Gastrocnemius medialis (tissue), 4 donors: ENCODE measurements at places on chromosomes 6 and 20.

GRCh38 chr20:16292226-16292880, 280.9 kb downstream of the KIF16B start:
- H3K4me1 ChIP-seq: no peaks in the 10 kb centered on the region
- no peak overlapping the region for H3K4me3 ChIP-seq
- no peaks in the 10 kb centered on the region for H3K27me3 ChIP-seq
- no peaks in the 10 kb centered on the region for H3K36me3 ChIP-seq
- H3K27ac ChIP-seq: no peak overlapping the region

GRCh38 chr6:116518621-116519368, 7.4 kb downstream of the CALHM5 start:
- no peaks in the 10 kb centered on the region for H3K27me3 ChIP-seq
- no peaks in the 10 kb centered on the region for H3K4me1 ChIP-seq
- no peak for DNase-seq
- no peak overlapping the region for H3K4me3 ChIP-seq

GRCh38 chr6:11416936-11417576, 120.5 kb upstream of the TMEM170B start:
- no peak overlapping the region for H3K4me3 ChIP-seq
- H3K36me3 ChIP-seq: no peaks in the 10 kb centered on the region
- no peaks in the 10 kb centered on the region for H3K4me1 ChIP-seq

DNA sequence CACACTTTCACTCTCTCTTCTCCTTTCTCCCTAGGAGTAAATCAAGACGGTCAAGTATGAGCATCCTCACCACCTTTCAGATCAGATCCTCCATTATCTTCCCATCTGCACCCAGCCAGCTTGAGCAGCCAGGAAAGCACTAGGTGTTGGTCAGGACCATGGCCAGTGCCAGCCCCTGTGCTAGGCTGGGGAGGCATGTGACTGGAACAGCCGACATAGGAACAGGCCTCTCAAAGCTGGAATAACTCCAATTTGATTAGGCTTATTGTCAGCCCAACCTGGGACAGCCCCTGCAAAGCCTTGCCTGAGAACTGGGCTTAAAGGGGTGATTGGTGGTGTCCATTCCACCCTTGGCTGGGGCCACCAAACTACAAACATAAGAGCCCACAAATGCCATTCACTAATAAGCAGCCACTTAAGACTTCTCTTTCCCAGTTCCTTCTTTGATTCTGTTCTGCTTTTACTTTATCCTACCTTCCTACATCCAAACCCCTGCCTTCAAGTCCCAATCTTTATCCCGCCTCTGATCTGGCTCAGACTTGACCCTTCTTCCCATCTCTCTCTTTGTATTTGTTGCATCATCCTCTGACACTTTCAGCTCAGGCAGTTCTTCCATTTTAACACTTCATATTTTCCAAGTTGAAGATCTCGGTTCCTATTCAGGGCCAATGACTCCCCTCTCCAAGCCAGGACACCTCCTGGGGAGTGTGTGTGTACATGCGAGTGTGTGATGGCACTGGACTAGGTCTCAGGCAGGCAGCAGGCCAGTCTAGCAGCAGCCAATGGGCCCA, 4.5 kb upstream of the TREM2 start:
- DNase-seq: no peak
- H3K36me3 ChIP-seq: no peaks in the 10 kb centered on the region
- H3K4me1 ChIP-seq: no peaks in the 10 kb centered on the region
- H3K27ac ChIP-seq: no peak overlapping the region
- no peaks in the 10 kb centered on the region for H3K27me3 ChIP-seq
- no peak overlapping the region for H3K4me3 ChIP-seq

DNA sequence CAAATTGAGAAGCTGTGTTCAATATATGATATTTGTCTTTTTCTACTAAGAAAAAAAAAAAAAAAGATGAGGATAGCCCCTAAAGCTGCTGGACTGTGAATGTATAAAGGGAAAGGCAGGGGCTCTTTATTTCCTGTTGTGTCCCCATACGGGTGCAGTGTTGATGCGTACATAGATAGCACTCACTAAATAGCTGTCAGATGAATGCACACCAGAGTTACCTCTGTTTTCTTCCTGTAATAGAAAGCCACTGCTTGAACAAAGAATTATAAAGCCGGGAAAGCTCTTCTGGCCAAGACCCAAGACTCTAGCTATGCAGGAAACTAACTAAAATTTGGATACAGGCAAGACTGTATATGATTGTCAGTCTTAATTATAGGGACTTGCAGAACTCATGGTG, 260.0 kb downstream of the FARS2 start:
- no peak overlapping the region for H3K4me3 ChIP-seq
- no peaks in the 10 kb centered on the region for H3K27me3 ChIP-seq
- H3K36me3 ChIP-seq: no peaks in the 10 kb centered on the region
- no peaks in the 10 kb centered on the region for H3K4me1 ChIP-seq
- H3K27ac ChIP-seq: no peak overlapping the region
- no peak for DNase-seq

- no peaks in the 10 kb centered on the region for H3K4me1 ChIP-seq
- no peak overlapping the region for H3K4me3 ChIP-seq
- no peaks in the 10 kb centered on the region for H3K36me3 ChIP-seq
- H3K27me3 ChIP-seq: no peaks in the 10 kb centered on the region
- H3K27ac ChIP-seq: no peak overlapping the region
Observed at GRCh38 chr6:81226957-81227356, 525.5 kb downstream of the TENT5A start.

DNA sequence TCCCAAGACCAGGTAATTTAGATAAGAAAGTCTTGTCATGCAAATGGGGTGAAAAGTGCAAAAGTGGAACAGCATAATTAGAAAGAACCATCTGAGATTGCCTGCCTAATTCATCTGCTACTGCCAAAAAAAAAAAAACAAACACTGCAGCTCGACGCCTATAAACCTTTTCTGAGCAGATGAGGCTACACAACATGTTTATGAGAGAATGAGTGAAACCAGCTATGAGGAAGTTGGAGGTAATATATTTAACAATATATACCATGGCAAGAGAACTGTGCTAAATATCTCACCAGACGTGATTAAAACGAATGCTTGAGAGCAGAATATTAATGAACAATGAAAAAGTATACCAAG, 50.0 kb downstream of the LAMA4 start:
- no peaks in the 10 kb centered on the region for H3K27me3 ChIP-seq
- DNase-seq: no peak
- H3K36me3 ChIP-seq: no peaks in the 10 kb centered on the region
- H3K27ac ChIP-seq: peak overlapping the region; percentile 56
- H3K4me3 ChIP-seq: no peak overlapping the region

DNA sequence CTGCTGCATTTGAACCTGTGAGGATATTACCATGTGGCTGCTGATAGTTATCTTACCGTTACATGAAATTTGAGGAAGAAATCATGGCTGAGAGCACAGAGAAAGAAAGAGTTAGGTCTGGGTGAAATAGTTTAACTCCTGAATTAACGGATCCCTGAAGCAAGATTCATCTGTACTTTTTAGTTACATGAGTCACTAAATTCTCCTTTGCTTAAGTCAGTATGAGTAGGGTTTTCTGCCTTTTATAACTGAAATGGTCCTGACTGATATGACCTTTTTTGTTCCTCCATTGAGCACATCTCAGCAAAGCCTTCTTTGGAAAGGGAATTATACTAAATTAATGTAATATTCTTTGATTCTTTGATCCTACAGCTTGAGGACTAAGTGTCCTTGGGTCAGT, 333.3 kb upstream of the ZFP64 start:
- no peaks in the 10 kb centered on the region for H3K4me1 ChIP-seq
- no peaks in the 10 kb centered on the region for H3K27me3 ChIP-seq
- no peaks in the 10 kb centered on the region for H3K36me3 ChIP-seq

DNA sequence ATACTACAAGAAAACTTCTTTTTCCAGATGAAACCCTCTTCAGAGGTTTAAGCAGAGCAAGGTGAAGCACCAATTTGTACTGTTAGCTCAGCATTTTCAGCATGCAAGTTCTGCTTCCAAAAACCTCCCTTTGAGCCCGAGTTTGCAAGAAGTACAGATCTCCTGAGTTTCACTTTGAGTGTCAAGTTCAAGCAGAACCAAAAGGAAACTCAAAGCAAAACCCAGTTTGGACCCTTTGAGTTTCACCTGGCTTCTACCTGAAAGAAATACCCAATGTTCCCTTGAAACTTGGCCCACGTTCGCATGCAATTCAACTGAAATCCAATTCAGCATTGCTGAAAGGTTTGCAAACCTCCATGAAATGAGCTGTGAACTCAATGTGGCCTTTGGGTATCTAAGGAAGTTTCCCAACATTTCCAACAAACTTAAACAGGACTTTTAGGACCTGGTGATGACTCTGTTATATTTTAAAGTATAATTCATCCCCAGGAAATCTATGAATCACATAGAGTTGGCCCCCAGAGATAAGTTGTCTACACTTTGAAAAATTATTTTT, 62.9 kb upstream of the HBS1L start:
- H3K27me3 ChIP-seq: no peaks in the 10 kb centered on the region
- no peaks in the 10 kb centered on the region for H3K4me1 ChIP-seq
- no peak overlapping the region for H3K27ac ChIP-seq
- no peak overlapping the region for H3K4me3 ChIP-seq
- no peak for DNase-seq
- H3K36me3 ChIP-seq: no peaks in the 10 kb centered on the region

GRCh38 chr20:25622049-25622448, 1.8 kb downstream of the NANP start:
- no peaks in the 10 kb centered on the region for H3K36me3 ChIP-seq
- H3K4me3 ChIP-seq: peak overlapping the region; percentile 93
- peaks cover 11% of the 10 kb centered on the region for H3K4me1 ChIP-seq
- no peaks in the 10 kb centered on the region for H3K27me3 ChIP-seq
- H3K27ac ChIP-seq: no peak overlapping the region
- DNase-seq: no peak

- no peak for DNase-seq
- no peak overlapping the region for H3K27ac ChIP-seq
- no peaks in the 10 kb centered on the region for H3K36me3 ChIP-seq
- peaks cover 16% of the 10 kb centered on the region for H3K27me3 ChIP-seq
Observed at GRCh38 chr20:47815416-47815806, 30.1 kb upstream of the SULF2 start.

DNA sequence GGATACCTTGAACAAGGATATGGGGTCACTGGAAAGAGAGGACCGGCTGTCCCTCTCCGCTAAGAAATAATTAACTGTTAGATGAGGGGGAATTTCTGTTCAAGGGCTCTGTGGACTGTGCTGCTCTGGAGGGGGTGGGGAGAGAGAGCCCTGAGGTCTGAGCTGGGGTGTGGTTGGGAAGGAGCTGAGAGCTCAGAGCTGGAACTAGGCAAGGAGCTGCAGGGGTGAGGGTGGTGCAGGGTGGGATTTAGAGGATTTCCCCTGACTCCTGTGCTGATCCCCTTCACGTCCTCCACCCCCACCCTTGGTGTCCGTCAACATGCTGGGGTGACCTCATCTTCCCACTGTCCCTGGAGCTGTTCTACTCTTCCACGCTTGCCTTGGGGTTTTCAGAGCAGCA, 52.5 kb downstream of the HLA-A start:
- H3K4me1 ChIP-seq: no peaks in the 10 kb centered on the region
- H3K4me3 ChIP-seq: no peak overlapping the region
- no peak for DNase-seq
- H3K27me3 ChIP-seq: no peaks in the 10 kb centered on the region
- H3K27ac ChIP-seq: no peak overlapping the region

- H3K4me1 ChIP-seq: peaks cover 5% of the 10 kb centered on the region
- no peak overlapping the region for H3K27ac ChIP-seq
- no peak overlapping the region for H3K4me3 ChIP-seq
Observed at GRCh38 chr6:2921520-2922115, 18.5 kb upstream of the SERPINB9 start.

DNA sequence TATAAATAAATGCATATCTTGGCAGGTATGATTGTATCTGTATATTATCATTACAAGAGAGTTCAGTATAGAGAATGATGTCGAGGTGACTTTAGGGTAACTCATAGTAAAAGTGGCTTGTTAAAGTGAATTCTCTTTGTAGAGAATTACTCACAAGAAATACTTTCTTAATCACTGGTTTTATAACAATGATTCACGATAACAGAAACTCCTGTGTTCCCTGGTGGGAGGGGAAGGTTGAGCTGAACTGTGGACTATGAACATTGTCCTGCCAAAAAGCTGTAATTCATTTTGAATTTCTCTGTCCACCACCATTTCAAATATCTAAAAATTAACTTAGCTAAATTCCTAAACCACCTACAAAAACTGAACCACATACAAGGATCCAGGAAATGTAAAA, 7.7 kb downstream of the TPMT start:
- peaks cover 26% of the 10 kb centered on the region for H3K36me3 ChIP-seq
- no peaks in the 10 kb centered on the region for H3K4me1 ChIP-seq
- no peaks in the 10 kb centered on the region for H3K27me3 ChIP-seq
- no peak for DNase-seq
- no peak overlapping the region for H3K27ac ChIP-seq
